ENCODE measurements at places on chromosomes 1 and 21.

DNA sequence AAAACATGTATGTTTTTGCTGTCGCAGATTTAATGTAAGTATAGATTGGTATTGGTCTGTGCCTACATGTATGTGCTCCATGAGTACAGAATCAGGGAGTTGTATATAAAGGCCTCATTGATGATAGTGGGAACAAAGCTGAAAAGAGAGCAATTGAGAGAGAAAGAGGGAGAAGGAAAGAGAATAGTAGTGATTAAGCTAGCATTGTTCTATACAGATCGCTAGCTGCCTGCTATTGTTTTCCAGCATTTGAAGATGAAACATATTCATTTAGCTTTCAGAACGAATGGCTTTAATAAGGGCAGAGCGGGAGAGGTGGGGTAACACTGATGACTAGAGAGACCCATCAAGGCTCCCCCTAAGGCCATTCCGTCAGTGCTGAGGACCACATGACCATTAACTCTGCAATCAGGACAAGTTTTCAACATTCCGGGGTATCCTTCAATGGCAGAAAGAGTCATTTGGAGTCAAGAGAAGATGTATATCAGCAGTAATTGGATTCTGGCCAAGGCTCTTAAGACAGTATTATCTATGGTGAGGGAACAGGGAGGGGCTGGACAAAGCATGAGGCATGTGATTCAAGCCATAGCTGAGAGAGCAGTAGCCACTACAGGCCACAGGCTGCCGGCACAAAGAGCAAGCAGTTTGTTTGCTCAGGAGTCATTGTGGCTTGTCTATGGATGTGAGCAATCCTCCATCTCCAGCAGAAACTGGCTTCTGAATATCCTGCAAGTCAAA lies 176.5 kb downstream of the PBX1 start:
- no peak for DNase-seq

DNA sequence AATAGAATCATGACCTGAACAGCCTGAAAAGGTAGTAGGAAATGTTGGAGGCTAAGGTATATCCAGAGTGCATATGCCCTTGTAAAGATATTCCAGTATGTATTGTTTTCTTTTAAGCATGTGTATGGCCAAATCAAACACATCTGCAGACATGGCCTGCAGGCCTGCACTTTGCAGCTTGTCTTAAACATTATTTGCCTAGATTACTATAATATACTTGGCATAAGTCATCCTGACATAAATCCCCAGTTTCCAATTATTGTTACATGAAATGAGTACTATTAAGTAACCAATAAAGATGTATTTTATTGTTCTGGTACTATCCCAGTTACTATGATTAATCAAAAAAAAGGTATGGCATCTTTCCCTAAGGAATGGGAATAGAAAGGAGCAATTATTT lies 169.1 kb upstream of the PTBP2 start:
- DNase-seq = no peak

- DNase-seq = no peak
These were observed 1.2 kb upstream of the TNFRSF4 start for GRCh38 chr1:1215080-1215676.

DNA sequence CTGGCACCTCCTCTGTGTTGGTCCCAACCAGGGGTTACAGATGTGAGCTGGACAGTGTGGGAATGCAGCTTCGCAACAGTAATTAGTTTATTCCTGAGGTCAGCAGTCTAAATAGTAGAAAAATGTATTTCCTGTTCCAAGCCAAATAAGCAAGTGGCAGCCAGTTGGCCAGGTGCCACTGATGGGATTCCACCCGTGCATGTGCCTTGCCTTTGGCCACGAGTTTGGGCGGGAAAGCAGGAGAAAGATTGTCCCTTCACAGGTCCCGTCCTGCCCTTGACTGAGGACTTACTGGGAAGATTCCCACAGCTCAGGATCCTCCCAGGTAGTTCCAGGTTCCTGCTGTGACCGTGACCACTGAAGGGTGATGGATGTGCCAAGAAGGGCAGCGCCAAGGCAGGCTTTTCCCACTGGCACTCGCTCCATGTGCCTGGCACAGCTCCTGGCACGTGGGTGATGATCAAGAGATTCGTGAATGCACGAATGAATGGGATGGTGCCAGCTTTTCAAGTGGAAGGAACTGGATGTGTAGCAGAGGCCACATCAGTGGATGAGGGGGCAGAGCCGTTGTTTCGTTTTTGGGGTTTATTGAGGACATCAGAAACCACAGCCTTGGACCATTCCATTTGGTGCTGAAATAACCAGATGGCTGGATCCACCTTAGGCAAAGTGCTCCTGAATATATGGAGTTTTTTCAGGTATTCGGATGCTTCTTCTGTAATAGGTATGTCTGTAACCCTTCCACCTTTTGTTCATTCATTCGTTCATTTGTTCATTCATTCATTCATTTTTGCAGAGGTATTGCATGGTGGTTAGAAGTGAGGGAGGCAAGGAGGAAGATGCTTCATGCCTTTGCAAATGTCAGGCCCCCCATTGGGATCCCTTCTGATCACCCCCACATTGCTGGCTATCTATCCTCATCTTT lies 62.4 kb upstream of the WNT4 start:
- no peak for DNase-seq

DNA sequence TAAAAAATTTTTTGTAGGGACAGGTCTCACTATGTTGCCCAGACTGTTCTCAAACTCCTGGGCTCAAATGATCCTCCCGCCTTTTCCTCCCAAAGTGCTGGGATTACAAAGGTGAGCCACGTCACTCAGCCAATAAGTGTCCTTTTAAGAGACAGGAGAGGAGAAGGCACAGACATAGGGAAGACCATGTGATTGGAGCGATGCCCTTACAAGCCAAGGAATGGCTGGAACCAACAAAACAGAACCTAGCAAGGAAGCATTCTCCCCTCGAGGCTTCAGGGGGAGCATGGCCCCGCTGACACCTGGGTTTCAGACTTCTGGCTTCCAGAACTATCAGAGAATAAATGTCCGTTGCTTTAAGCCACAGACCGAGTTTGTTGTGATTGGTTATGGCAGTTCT lies 37.0 kb downstream of the NDUFS5 start:
- no peak for DNase-seq

DNA sequence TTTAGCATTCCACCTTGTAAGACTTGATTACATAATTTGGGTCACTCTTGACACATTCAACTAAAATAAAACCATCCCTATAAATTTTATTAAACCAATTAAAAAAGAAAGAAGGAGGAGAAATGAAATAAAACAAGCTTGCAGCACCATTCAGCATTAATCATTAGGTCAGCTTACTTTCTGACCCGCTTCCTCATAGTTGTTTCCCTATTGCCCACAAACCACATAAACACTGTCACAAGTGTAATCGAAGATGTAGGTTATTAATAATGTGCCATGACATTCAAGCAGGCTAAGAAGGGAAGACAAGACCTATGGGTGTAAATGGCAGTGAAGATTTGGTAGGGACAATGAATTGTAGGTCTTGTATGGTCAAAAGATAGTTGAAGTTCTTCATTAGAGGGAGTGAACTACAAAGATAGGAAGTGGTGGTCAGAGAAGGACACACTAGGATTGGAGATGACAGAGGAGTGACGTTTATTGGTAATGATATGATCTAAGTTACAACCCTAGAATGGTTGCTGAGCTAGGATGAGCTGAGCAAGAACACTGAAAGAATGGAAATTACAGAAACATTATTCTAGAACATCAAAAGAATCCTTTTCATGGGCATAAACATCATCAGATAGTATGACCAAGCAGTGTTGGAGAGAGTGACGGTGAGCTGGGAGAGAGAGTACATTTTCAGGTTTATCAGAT lies 231.5 kb downstream of the KCNT2 start:
- DNase-seq = no peak

GRCh38 chr1:89129911-89130310 lies 4.0 kb upstream of the GBP2 start:
- DNase-seq = no peak

DNA sequence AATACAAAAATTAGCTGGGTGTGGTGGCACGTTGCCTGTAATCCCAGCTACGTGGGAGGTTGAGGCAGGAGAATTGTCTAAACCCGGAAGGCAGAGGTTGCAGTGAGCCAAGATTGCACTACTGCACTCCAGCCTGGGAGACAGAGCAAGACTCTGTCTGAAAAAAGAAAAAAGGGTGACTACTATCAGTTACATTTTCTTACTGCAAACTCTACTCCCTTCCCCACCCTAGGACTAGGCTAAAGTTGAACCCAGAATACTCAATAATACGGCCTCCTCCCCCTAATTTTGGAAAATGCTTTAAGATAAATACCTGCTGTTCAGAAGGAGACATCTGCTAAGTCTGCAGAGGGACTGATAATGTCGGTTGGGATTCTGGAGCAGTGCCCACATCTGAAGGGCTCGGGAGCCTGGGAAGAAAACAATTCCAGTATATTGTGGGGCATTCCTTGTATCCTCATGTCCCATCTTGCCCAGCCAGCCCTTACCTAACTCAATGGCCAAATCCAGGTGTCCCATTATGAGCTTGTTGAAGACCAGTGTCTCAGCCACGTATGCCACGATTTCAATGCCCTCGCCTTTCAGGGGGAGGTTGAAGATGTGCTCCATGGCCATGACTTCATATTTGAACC lies 89.7 kb downstream of the ADCY10 start:
- no peak for DNase-seq

DNA sequence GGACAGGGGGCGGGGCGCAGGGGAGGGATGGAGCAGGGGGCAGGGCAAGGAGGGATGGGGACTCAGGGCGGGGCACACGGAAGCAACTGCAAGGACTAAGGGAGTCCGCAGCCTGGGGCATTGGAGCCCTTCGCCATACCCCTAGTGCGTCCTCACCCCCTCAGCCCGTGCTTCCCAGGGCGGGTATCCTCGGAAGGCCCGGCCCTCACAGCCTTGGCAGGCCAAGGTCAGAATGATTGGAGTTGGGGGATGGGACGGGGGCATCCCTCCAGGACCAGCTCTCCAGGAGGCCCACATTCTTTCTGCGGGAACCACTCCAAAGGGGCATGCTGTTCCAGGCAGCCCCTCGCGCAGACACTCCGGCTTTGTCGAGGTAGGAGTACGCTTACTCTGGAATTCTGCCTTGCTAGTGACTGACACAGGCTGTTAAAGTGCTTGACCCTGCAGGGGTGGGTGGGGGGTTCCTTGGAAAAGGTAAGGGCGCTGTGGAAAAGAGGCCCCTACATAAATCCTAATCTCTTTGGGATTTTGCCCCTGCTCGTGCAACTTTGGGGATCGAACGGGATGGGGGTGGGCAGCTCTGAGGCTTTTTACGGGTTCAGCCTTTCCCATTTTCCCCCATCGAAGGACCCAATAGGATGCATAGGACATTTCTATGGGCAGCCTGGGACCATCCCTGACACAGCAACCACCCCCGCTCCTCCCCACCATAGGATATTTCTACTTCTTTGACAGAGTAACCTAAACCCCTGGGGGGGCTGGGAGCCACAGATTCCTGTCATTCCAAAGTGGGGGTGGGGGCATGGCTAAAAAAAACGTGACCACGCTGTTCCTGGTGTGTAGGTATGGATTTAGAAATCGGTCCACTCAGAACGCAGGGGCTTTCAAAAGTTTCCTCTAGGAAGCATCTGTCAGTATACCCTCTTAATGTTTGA lies 738 bp upstream of the TRIM11 start:
- no peak for DNase-seq

DNA sequence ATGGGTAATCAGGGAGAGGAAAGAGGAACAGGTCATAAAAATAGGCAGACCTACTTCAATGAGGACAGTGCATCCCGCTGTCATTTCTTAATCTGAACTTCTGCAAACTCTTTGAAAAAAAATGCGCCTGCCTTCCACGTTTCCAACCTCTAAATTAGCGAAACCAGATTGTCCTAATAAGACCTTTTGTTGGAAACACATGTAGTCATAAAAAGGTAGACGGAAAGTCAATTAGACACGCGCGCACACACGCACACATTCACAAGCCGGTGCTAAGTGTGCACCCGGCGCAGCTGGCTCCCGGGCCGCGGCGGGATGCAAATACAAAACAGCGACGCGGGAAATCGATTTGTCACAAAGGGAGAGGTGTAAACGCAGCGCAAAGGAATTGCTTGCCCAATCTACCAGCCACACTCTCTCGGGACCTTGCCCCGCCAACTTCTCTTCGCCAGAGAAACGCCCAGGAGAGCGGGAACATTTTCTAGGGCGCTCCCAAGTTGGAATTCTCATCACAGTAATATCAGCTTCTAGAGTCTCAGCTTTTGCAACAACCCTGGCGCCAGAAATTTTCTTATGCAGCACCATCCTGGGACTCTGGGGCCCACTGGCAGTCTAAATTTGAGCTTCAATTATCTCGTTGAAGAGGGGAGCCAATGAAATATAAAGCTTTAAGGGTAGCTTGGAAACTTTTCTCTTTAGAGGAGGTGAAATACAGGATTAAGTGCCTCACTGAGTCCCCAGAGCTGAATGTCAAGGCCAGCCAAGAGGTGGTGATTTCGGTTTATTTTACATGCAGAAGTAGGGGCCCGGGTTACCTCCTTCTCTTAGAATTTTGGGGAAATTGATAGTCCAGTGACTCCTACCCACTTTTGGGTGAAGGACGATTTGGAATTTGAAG lies 4.5 kb downstream of the PRRX1 start:
- no peak for DNase-seq

- DNase-seq = no peak
These were observed 59.6 kb downstream of the MEGF6 start for GRCh38 chr1:3551711-3552110.

DNA sequence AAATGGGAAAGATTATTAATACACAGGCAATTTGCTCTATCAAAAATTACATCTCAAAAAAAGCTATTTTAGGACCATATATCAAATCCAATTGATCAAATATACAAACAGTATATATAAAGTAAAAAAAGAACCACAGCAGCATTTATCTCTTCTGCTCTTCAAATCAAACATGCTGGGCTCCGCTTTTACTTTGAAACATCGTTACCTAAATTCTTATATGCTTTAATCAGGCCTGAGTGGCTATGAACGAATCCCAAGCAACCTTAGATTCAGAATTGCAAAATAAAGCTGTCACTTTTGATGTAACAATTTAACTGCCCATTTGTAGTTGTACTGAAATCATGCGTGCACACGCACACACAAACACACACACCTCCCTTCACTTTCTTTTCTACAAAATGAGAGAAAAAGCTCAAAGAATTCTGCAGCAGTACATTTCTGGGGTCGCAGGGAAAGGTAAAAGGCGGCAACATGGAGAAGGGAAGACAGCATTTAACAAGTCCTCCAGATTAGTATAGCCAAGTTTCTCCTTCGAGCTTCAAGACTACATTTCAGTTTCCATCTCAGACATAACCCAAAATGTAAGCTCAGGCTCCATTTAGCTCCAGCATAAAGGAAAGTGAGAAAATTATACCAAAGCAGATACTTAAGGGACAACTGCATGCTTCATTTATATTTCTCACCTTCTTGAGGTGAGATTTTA lies 92.2 kb upstream of the TTC39A start:
- no peak for DNase-seq

- no peak for DNase-seq
These were observed 37.4 kb upstream of the DISP1 start for GRCh38 chr1:222777463-222777862.

GRCh38 chr1:29962336-29962735 lies 726.0 kb downstream of the PTPRU start:
- no peak for DNase-seq
